ENCODE measurements at places on chromosomes 6 and 20.

DNA sequence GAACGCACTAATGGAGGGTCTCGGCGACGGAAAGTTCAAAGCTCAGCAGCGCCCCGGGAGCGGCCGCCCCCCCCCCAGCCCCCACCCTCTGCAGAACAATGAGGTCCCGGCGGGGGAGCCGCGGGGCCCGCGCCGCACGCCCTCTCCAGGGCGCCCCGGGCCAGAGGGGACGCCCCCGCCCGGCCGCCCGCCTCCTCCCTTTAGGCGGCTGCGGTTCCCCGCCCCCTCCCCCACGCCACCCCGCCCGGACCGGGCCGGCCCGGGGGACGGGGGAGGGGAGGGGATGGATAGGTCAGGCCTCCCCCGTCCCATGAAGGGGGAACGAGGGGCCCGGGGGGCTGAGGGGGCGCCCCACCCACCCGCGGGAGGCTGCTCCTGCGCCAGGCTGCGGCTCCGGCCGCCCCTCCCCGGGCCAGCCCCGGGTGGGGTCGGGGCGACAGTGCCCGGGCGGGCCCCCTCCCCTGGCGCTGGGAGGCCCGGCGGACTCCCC lies 1.5 kb downstream of the NOL4L start:
- DNase-seq: no peak

DNA sequence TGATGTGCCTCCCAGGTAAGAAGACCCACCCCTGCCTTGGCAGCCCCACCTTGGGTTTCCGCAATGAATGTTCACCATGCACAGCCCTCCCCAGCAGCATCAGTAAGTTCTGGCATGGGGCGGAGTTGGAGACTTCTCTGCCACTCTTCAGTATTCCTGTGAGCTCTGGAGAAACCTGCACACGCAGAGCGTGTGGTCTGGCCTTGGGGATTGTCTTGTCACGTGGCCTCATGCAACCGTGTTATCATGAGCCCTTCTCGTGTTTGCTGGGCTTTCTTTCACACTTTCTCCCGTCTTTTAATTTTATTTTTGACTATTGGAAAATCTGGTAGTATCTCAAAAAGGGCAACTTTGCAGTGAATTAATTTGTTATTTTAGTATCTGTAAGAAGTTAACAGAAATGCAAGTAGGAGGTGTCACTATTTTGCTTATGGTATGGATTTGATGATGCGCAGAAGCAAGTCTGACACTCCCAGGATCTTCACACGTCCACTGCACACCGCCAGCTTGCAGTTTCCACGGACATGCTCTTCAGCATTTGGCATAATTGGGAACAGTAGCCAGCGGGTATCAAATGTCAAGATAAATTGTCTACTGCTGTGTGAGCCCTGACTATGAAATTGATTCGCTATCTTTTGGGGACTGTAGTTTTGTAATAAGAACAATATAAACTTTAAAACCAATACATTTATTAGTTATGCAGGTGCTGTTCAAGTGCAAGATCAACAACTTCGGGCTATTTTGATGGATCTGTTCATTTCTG lies 463.5 kb downstream of the QKI start:
- DNase-seq: no peak

DNA sequence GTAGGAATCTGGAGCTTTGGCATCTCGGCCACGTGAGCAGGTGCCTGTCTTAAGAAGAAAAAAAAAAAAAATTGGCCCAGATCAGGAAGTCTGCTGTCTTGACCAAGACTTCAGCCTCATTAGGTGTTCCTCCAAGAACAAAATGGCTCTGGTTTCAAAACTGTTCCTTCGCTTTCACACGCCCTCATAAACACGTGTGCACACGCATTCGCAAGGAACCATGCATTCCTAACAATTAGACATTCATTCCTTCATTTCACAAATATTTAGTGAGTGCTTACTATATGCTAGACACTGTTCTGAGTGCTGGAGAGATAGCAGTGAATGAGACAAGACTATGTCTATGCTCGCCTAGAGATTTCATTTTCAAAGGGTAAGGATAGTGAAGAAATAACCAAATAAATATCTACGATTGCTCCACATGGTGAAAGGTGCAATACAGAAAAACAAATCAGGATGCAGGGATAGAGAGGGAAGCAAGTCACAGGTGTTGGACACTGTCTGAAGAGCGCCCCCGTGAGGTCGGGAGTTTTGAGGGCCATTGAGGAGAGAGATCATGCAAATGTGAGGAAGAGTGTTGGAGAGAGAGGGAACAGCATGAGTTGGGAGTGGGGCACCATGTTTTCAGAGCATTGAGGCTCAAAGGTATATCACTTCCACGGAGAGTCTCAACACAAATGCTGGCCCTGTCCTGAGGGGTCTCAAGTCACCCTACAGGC lies 53.3 kb downstream of the CCDC170 start:
- no peak for DNase-seq

GRCh38 chr6:166570929-166571713 lies 15.4 kb downstream of the RAMACL start:
- DNase-seq: no peak

DNA sequence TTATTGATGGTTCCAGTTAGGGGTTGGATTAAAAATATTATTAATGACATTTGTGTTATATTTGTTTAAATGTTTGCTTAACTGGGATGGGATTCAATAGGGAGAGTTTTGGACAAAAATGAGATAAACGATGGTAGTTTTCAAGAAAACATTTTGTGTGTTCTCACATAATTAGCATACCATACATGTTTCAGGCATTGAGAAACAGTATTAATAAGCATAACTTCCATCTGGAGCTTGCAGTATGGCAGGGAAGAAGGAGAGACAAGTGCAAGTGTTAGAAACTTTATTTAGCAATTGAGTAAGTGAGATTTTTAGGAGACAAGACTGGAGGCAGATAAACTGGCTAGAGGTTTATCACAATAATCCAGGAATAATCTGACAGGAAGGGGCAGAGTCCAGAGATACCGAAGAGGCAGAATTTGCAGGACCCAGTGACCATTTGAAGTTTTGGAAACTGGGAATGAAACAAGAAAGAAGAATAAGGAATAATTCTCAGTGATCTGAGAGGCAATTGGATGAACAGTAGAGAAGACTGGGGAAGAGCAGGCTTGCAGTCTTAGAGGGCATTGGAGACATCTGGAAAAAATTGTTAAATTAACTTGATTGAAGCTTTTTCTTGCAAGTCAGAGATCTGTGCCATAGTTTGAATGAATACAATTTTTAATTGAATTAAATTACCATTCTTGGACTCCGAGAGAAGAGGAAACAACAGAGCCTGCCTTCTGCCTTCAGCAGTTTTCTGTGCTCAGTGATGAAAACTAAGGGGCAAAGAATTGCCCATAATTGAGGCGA lies 73.0 kb upstream of the PTCHD4 start:
- DNase-seq: no peak

All from progenitor cell of endocrine pancreas (in vitro differentiated cells).